Stimulated activated CD8-positive, alpha-beta memory T cell treated with anti-CD3 and anti-CD28 coated beads, Interleukin-2, amount 100 ng/mL, for 48 hours (primary cell): ENCODE measurements at places on chromosomes 16 and 17.

- DNase-seq, result no peak
Observed at GRCh38 chr17:28033972-28034714, 8.3 kb upstream of the NLK start.

- DNase-seq, result no peak
Observed at GRCh38 chr16:10608687-10609401, 28.4 kb upstream of the EMP2 start.

- DNase-seq, result no peak
Observed at GRCh38 chr17:49217651-49218413, 7.3 kb downstream of the ABI3 start.

DNA sequence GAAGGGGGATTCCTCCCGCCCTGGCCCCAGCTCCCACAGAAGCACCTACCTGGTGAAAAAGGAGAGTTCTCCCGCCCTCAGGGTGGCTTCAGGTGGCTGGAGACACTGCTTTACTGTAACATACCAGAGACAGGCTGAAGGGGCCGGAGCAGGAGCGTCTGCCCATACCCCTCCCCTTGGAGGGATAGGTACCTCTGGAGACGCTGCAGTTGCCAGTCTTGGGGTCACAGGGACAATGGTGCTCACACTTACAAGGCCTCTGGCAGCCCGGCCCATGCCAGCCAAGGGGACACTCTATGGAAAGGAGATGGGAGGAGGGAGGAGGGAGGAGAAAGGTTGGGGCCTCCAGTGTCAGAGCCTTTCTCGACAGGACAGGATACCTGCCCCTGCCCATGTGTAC lies 6.6 kb downstream of the NAGPA start:
- no peak for DNase-seq

DNA sequence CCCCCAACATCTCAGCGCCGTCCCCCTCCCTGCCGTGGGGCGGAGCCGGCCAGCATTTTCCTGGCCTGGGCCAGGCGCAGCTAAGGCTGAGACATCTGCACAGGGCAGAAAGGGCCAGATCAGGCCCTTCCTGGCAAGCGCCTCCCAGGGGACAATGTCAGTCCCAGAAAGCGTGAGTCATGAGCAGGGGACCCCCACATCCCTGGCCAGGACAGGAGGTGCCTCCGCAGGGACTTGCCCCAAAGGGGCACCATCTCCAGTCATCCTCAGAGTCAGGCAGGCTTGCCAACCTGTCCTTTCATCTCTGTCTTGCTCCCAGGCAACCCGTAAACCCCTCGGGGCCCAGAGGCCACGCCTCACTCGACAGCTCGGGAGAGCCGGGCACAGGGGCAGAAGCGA lies 43.2 kb downstream of the SOCS1 start:
- no peak for DNase-seq

- no peak for DNase-seq
Observed at GRCh38 chr17:65222214-65222738, 85.1 kb downstream of the RGS9 start.

GRCh38 chr17:49090878-49091594 lies 41.5 kb upstream of the B4GALNT2 start:
- DNase-seq, result no peak

GRCh38 chr16:702341-702740 lies 3.3 kb downstream of the FBXL16 start:
- no peak for DNase-seq

DNA sequence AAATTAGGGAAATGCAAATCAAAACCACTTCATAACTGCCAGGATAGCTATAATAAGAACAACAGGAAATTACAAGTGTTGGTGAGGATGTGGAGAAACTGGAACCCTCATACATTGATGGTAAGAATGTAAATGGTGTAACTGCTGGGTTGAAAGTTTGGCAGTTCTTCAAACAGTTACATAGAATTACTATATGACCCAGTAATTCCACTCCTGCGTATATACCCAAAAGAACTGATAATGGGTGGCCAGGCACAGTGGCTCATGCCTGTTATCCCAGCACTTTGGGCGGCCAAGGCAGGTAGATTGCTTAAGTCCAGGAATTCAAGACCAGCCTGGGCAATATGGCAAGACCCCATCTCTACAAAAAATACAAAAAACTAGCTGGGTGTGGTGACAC lies 4.5 kb upstream of the CMTM4 start:
- no peak for DNase-seq

DNA sequence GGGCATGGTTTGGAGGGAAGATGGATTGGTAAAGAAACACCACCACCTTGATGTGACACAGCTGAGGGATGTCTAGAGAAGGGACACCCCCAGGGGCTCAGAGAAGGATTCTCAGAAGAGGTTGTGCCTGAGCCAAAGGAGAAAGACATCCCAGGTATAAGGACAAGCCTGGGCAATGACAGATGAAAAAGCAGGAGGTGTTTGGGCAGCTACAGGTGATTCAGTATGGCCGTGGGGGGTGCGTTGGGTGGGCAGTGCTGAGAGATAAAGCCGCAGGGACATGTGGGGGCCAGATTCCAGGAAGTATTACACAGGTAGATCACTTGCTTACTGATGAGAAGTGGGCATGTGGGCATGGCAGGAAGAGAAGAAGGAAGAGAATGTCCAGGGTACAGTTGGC lies 7.0 kb downstream of the TMEM95 start:
- no peak for DNase-seq

DNA sequence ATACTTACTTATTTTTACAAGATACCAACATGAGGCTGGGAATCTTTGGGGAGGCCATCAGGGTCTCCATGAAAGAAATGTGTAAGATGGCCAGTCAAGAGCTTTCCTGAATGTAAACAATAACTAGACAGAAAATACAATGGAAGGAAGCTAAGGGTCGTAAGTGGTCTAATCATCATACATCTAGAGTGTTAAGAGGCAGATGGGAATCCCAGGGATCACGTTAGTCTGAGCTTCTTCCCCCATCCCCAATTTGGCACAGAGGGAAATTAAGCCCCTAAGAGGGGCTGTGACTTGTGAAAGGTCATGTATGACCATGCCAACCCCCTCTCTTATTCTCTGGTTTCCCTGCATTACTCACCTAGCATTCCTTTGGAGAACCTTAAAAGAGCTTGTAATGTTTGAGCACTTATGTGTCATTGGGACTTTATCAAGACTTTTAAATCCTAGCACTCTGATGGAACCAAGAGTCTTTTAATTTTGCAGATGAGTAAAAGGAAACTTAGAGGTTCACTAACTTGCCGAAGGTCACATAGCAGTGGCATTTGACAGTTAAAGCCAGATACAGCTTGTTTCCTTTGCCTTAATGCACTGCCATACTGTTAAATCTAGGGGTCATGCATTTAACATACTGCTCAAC lies 46.1 kb downstream of the DCUN1D3 start:
- DNase-seq, result no peak
